RKO (cell line): ENCODE measurements at places on chromosomes 5 and 9.

DNA sequence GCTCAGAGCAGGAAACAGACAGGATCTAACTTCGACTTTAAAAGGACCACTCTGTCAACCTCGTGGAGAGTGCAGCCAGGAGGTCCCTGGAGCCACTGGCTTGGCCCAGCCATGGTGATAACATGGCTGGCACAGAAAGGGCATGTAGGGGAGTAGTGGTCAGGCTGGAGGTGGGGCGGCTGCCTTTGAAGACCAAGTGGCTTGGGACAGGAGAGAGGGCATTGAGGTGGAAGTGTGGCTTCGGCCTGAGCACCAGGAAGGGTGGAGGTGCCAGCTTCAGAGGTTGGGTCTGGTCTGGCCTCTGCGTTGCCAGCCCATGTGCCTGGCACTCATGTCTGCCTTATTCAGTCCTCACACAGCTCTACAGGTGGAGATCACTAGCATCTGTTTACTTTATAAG lies 270.0 kb downstream of the NSG2 start:
- DNase-seq: no peak

GRCh38 chr9:138112090-138112748 lies 234.6 kb downstream of the CACNA1B start:
- no peak for DNase-seq

DNA sequence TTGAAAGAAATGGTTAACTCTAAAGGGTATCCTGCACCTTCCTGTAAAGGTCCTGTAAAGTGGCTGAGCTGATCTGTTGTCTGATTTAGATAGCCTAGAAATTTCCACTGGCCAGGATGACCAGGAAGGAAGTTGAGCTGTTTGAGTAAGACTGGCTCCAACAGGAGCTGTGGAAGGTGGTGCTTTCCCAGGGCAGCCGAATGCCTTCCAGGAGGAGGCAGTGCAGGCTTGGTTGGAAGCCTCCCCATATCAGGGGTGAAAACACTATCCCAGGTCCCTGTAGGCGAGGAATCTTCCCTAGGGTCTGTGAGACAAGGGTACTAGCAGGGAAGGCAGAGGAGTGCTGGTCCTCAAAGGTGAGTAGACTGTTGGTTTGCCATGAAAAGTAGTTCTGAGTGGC lies 98.4 kb downstream of the LIX1 start:
- peak; percentile 21 for DNase-seq

DNA sequence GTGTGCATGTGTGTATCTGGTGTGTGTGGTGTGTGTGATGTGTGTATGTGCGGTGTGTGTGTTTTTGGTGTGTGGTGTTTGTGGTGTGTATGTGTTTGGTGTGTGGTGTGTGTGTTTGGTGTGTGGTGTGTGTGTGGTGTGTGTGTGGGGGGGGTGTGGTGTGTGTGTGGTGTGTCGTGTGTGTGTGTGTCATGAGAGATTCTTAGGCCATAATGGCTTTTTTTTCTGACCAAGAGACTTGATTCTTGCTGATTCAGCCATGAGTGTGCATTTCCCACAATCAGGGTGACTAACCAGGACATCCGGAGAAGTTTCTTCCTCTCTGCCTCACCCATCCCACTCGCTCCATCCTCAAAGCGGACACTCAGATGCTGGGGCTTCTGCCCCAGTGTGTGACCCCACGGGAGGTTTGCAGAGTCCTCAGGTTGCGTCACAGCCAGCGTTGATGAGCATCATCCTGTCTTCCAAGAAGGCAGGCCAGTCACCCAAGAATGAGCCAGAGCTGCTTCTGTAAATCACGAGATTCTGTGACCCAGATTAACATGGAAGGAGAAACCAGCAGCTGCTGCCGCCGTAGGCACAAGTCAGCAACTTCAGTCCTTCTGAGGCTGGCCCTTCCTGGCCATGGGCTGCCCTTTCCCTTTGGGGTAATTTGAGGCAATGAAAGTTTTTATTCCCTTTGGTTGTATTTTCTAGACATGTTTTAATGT lies 12.5 kb upstream of the CTSL start:
- peak; percentile 100 for DNase-seq

DNA sequence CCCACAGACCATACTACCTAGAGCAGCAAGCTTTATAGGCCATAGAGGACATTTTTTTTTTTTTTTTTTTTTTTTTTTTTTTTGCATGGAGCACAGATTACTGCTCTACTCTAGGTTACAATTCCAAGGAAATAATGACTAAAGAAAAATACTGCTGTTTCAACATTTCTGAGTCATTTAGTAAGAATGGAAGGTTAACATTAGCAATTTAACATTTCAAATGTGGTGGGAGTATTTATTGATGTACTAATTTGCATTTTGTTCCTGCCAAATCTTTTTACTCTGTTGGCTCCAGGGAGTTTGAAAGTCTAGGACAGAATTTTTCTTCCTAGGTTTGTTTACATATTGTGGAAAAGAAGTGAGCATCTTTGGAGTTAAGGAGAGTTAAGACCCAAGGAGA lies 142.1 kb upstream of the CCDC152 start:
- DNase-seq: no peak

DNA sequence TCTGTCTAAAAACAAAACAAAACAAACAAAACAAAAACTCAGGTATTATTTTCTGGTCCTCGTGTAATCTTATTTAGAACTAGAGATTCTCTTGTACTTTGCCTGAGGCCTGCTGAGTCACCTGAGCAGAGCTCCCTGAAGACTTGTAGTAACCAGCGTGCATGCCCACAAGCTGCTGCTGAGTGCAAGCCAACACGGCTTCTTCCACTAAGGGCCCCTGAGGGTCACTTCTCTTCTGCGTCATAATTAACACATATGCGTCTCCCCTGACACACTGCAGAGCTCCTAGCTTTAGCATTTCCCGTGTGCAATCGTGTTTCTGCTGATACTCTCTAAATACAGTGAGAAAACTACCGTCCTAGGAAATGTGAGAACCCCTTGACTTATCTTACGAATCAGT lies 10.9 kb upstream of the NDFIP1 start:
- no peak for DNase-seq

DNA sequence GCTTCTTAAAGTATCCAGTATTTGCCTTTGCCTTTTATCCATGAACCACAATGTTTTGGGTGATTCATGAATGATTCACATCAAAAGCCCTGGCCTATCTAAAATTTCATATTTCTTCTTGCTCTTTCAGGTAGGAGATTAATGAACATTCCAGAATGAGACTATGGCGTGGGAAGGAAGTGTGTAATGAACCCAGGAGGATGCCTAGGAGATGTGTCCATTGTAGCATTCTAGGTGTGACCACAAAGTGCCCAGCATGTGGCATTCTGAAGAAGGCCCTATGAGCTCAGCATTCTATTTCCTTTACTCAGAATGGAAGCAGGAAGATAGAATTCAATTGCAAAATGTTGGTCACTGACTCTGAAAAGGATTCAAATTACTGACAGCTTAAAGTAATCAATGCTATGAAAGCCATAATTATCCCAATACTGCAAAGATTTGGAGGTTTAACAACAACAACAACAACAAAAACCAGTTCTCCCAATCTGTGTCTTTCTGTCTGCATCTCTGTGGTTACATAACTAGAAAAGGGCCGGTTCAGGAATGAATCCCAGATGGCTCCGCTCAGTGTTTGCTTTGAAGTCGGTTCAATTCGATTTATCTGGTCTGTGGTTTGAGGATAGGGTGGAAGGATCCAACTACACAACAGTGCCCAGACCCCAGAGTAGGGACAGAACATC lies 126.7 kb downstream of the FOXD1 start:
- peak; percentile 89 for DNase-seq

DNA sequence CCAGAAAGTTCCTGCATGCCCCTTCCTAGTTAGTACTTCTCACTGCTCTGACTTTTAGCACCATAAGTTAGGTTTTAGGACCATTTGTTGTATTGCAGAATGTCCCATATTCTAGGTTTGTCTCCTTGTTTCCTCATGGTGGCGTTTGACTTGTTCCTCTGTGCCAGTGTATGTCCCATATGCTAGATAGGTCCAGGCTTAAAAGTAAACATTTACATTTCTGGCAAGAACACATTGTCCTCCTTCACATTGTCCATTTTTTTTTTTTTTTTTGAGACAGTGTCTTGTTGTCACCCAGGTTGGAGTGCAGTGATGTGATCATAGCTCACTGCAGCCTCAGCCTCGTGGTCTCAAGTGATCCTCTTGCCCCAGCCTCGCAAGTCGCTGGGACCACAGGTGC lies 15.4 kb downstream of the TBC1D13 start:
- DNase-seq: no peak

GRCh38 chr9:114731701-114732100 lies 49.7 kb upstream of the TEX48 start:
- no peak for DNase-seq

- DNase-seq: no peak
These were observed 51.9 kb upstream of the PPP1R2B start for GRCh38 chr5:156798201-156798600.

GRCh38 chr5:55222092-55222984 lies 4.8 kb downstream of the MCIDAS start:
- DNase-seq: no peak

DNA sequence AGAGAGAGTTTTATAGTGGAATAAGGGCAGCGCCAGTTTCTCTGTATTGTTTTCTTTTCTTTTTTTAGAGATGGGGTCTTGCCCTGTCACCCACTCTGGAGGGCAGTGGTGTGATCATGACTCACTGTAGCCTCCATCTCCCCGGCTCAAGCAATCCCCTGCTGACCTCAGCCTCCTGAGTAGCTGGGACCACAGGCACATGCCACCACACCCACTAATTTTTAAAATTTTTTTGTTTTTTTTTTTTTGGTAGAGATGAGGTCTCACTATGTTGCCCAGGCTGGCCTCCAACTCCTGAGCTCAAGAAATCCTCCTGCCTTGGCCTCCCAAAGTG lies 119.0 kb downstream of the PIK3R1 start:
- DNase-seq: no peak

DNA sequence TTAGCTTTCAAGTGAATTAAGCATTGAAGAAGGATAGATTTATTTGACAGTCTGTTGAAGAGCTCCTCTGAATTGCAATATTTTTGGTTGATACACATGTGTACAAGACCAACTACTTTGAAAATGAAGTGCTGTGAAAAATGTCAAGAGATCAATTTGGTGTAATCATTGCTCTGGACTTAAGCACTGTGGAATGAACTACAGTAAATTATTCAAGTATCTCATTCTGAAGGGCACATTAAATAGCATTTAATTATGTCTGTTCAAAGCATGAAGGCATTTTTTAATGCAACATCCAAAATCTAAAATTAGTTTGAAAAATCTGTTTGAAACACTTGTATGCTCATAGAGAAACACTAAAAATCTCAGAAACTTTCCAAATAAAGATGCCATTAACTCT lies 107.5 kb downstream of the CDH18 start:
- no peak for DNase-seq

- DNase-seq: no peak
These were observed 9.2 kb downstream of the SLC6A3 start for GRCh38 chr5:1436036-1436435.

- no peak for DNase-seq
These were observed 3.0 kb upstream of the PHYKPL start for GRCh38 chr5:178235588-178235974.

DNA sequence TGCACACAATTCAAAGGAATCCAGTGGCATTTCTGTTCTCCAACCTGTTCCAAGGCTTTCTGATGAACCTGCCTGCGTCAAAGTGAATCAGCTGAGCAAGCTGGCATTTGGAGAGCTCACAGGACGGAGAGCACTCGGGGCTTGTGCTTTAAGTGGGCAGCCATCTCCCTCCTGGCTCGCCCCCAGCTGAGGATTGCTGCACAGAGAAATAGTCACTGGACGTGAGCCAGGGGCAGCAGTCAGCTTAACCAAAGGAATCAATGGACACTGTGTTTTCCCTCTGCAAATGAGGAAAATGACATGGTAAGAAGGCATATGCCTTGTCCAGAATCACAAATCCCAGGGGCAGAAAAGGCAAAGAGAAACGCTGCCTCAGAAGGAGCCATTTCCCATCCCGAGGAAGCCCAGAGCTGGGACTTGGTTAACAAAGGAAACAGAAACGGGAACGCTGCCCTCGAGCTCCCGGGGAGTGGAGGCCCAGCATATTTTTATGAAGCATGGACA lies 299.4 kb downstream of the ZSWIM6 start:
- DNase-seq: no peak

- no peak for DNase-seq
These were observed 12.3 kb upstream of the IPPK start for GRCh38 chr9:92682269-92682668.

DNA sequence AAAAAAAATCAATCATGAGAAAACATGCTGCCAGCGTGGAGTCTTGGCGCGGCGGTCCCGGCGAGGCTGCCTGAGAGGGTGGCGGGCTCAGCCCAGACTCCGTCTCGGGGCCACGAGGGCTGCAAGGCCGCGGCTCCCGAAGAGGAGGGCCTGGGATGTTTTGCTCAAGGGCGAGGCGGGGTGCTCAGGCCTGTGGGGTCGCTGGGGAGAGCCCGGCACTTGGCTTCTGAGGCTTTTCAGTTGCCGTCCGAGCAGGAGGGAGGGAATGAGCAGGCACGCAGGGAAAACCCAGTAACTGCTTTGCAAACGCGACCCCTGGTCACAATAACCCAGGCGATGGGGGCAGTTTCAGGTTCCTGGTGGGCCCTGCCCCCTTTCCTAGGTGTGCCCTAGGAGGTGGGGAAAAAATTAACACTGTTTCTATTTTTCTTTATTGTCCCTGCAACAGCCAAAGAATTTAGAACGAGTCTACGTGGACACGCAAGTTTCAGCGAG lies 3.2 kb upstream of the IRX2 start:
- DNase-seq: no peak

- no peak for DNase-seq
These were observed 346.9 kb downstream of the DEPDC1B start for GRCh38 chr5:60352992-60353599.

GRCh38 chr9:2257248-2257929 lies 242.2 kb downstream of the SMARCA2 start:
- DNase-seq: no peak

GRCh38 chr5:143582176-143582575 lies 178.7 kb upstream of the NR3C1 start:
- DNase-seq: no peak

DNA sequence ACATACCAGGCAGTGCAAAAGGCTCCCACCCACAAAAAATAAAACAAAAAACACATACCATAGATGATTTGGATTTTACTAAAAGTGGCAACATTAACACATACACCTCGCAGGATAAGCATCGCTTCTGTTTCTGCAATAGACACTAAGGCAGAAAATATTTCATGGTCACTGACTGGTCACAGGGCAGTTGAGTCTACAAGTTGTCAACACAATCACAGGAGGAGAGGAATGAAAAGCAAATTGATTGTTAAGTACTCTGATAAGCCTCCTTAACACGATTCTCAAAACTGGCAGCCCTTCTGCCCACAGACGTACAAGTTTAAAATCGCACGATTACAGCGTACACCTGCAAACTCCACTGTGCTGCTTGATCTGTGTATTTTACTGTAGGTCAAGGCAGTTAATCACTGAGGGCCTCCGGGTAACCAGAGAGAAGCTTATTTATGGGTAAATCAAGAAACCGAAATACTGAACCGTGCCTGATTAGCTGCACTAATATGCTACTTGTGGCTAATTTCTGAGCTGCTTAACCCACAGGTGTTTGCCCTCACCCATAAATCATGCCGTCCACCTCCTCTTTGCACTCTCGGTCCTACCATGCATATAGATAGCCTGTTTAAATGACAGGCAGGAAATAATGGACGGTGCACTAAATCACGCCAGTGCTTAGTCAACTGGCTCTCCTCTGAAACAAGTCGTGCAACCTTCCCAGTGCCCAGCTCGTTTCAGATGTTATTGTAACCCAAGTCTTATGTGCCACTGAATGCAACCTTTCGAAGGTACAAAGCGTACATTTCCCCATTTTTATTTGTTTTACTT lies 659.4 kb upstream of the ADAMTS16 start:
- no peak for DNase-seq

- DNase-seq: no peak
These were observed 136.8 kb downstream of the C5orf15 start for GRCh38 chr5:133831491-133832224.
